Neural cell (in vitro differentiated cells): ENCODE measurements at places on chromosomes 1 and 21. TPM values are rescaled to one million over a fixed set of nuclear protein-coding genes. Genes with fewer than 3 reads are reported as not detected.

Gene VANGL2
- polyA plus RNA-seq, result 22.6 and 34.0 TPM in 2 replicates

Gene KCNE2
- polyA plus RNA-seq, result 0.25 and 0.30 TPM in 2 replicates

Gene S100A8
- not detected in 2 replicates for polyA plus RNA-seq

Gene KCNH1
- 2.3 and 3.9 TPM in 2 replicates for polyA plus RNA-seq

Gene S100B
- polyA plus RNA-seq, result 1.4 TPM in 1 of 2 replicates, not detected in the other
